ENCODE measurements at places on chromosomes 2 and 18. TPM values are rescaled to one million over a fixed set of nuclear protein-coding genes. Genes with fewer than 3 reads are reported as not detected.
A peak's percentile ranks its signal among the peaks of the same experiment; 100 is the strongest.

Gene CTAGE1
- total RNA-seq, result 0.24 TPM

DNA sequence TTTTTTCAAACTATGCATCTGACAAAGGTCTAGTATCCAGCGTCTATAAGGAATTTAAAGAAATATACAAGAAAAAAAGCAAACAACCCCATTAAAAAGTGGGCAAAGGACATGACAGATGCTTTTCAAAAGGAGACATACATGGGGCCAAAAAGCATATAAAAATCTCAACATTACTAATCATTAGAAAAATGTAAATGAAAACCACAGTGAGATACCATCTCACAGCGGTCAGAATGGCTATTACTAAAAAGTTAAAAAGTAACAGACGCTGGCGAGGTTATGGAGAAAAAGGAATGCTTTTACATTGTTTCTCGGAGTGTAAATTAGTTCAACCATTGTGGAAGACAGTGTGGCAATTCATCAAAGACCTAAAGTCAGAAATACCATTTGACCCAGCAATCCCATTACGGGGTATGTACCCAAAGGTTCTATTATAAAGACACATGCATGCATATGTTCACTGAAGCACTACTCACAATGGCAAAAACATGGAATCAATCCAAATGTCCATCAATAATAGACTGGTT is 643.1 kb upstream of the LRRTM1 start:
- ATAC-seq, result no peak

DNA sequence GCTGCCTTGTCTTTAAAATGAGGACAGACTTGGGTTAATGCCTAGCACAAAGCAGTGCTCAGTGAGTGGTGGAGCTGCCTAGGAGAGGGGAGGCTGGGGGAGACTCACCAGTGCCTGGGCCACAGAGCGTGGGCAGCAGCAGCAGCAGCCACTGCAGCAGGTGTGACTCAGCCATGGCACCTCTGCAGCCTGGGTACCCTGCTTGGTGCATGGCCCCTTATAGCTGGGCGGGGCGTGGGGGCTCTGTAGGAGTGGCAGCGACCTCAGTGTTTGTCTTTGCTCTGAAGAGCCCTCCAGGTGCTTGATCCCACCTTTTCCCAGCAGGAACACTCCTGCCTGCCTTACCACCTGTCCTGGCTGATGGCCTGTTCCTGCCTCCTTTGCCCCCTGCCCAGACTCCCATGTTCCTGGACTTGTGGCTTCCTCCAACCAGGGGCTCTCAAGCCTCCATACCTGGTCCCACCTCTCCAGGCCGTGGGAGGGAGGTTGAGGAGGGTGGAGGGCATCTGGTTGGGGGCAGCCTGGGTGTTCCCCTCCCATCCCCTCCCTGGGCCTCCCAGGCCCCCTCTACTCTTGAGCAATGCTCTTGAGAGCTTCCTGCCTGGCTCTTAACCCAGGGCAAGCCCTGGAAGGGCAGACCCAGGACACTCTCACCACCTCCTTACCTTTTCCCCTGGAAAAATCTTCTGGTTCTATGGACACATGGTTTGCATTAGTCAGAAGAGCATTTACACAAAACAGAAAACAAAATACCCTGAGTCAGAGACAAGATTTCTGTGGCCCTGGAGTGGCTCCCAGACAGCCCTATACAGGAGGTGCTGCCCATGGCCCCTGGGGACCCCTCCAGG is at the start of gene SFTPB:
SFTPB (minus strand) TSS at position 191 of the 848 bp plus-strand sequence; CDS start at position 175, 16 bp downstream.
- ATAC-seq, result no peak

DNA sequence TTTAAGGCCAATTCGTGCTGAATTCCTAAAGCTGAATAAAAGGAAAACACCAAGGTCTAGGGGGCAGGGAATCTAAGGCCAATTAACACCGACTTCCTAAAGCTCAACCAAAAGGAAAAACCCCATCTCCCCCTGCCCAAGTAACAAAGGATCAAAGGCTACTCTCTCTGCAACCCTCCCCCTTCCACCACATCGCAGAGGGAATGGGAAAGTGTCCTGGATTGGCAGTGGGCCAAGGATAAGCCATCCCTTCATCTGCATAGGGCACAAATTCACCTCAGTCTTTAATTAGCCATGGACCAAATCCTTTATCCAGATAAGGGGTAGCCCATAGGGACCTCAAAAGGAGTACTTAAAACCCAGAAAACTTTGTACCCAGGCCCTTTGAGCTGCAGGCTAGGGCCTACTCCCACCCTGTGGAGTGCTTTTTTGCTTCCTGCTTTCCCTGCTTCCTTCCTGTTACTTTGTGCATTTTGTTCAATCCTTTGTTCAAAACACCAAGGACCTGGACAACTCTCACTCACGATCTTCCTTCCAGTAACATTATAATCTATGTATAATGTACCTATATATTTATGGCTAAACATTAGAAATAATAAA is 2119.8 kb upstream of the CELF4 start:
- ATAC-seq, result no peak

- ATAC-seq, result no peak
These were observed 371 bp upstream of the LCLAT1 start for GRCh38 chr2:30446602-30447148.

DNA sequence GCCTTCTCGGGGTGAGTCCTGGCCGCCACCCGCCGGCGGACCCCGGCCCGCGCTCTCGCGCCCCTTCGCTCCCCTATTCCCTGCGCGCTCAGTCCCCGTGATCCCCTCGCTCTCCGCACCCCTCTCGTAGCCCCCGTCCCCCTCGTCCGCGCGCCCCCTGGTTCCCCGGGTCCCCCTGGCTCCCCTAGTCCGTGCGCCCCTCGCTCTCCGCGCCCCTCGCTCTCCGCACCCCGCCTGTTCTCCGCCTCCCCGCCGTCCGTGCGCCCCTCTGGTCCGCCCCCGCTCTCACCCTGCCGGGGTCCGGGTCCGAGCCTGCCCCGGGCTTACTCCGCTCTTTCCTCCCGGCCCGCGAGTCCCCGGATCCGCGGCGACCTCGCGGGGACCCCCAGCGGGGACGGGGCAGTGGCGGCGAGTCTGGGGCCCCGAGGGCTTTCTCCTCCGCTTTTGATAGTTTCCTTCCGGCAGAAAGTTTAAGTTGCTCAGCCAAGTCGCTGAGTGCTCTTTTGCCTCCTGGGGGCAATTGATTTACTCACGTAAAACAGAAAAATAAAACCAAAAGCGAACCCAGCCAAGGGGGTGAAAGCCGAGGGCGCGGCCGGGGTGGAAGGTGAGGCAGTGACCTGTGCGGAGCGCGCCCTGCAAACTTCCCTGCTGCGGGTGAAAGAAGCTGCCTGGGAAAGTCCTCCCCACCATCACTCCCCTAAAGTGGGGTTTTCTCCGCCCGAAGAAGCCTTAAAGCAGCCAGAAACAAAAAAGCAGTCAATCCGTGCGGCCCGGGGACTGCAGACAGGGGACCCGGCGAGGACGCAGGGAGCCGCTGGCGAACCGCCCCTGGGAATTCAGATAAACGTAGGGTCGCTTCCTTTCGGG is 568 bp downstream of the RAB31 start:
- ATAC-seq, result peak; percentile 7

DNA sequence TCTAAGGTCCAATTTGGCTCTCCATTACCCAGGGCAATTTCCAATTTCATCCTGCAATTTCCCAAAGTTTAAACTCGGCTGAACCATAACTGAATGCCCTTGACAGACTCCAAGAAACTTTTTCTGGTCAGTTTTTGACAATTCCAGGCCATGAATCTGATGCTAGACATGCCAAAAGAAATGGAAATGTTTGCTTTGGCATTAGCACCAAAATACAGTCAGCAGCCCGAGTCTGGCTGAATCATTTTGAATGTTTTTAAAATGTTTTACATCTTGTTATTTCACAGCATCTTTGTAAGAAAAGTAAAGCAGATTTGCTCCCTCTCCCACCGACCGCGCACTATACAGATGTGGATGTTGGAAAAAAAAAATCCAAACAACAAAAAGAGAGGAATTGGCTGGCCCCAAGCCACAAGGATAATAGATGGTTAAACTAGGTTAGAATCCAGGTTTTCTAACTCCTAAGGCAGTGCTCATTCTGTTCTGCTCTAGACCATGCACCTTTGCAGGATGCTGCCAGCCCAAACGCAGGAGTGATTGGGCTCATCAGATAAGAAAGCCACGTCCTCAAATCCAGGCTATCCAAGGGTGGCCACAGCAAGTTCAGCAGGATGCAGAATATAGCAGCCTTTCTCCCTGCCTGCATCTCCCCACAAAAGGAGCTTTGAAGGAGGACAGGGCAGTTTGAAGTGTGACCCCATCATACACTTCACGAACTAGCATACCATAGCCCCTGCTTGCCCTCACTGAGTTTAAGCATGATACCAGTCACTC is 167.5 kb downstream of the ALK start:
- ATAC-seq, result no peak

DNA sequence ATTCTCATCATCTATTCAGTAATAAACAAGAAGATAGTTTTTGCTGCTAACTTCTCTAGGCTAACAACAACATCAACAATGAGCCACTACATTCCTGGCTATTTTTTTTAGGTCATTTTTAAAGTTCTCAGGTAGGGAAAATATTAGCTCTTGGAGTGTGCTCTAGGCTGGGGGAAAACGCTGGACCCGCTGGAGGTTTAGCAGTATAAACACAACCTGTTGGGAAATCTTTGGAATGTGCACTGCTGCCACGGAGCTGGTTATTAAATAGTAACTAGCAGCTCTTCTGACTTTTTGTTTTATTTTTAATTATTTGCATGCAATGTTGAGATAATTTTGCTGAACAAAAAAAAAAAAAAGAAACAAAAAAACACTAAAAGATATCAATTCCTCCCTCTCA is 892.1 kb upstream of the ACVR2A start:
- ATAC-seq, result no peak

DNA sequence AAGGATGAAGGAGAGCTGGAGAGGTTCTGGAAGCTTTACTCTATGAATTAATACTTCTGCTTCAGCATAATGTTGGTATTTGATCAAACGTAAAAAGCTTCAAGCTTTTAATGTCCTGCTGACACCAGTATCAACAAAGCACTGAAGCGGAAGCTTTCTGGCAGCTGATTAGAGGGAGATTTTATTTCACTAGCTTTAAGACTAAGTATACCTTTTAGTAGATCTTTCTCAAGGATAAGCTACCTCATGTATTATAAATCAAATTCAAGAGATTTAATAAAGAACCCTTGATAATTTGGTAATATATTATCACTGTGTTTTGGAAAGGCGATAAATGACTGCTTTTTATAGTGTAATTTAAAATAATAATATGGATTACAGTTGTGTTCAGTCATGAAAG is 128.0 kb upstream of the CD302 start:
- peak; percentile 24 for ATAC-seq

Gene ZNF804A
- total RNA-seq, result 9.0 TPM

DNA sequence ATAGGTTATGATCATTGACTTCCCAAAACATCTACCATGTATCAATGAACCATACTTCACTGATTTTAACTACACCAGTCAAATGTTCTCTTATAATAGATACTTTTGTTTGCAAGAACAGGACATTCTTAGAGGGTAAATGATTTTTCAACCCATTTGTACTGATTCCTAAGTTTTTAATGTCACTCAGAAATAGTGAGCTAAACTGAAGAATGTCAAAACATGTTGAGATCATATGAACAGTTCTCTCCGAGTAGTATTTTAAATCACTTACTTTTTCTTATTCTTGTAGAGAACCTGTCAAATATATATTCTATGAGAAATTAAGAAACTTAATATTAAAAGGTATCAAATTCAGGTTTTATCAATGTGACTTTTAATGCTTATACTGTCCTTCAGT is 1362.9 kb upstream of the SLC39A10 start:
- no peak for ATAC-seq

DNA sequence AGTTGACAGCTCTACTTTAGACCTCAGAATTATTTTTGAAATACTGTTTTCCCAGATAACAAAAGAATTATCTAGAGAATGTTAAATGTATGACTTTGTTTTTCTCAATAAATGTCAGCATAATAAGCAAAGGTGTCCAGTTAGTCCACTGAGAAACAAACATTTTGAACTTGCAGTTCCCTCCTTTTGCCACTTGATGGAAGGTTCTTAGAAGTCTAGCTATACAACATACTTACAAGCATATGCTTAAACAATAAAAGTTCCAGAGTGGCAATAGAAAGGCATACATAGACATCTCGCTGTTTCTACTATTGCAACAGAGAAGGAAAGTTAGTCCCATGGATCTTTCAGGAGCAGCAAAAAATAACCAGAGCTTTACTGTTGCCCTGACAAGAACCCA is 11.8 kb downstream of the NDUFA10 start:
- peak; percentile 57 for ATAC-seq

GRCh38 chr2:128347701-128348539 is 29.3 kb upstream of the HS6ST1 start:
- ATAC-seq, result peak; percentile 99

Gene CLASP1
- total RNA-seq, result 66.7 TPM

DNA sequence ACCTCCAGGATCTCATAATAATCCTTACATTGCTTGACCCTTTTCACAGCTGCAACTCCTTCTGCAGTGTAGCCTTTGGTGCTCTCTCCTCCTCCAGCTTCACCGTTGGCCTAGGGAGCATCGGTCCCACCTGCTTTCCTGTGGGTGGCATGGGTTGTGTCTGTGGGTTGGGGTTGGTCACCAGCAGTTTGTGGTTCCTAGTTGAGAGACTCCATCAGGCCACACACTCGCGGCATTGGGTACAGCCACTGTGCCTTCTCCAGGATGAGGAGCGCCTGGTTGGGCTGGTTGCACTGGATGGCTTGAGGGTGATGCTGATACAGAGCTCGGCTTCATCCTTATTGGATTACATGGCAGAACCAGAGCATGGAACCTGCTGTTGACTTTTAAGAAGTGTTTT is 69.4 kb upstream of the SPRED2 start:
- ATAC-seq, result no peak

DNA sequence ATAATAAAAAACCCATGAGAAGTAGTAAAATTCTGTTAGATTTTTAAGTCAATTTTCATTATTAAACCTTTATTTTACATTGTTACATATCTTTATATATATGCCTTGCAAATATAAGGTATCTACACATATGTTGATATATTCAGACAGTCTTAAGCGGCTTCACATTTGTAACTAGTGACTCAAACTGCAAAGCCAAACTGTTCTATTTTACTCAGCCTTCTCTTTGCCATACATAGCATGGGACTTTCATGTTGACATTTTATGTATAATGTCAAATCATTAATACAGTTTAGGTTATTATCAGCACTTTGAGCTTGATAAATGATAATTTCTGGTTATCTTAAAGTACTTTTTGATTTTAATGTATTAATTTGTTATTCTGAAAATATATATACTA is 125.0 kb upstream of the WDSUB1 start:
- ATAC-seq, result no peak

Gene TTC31
- 14.1 TPM for total RNA-seq

DNA sequence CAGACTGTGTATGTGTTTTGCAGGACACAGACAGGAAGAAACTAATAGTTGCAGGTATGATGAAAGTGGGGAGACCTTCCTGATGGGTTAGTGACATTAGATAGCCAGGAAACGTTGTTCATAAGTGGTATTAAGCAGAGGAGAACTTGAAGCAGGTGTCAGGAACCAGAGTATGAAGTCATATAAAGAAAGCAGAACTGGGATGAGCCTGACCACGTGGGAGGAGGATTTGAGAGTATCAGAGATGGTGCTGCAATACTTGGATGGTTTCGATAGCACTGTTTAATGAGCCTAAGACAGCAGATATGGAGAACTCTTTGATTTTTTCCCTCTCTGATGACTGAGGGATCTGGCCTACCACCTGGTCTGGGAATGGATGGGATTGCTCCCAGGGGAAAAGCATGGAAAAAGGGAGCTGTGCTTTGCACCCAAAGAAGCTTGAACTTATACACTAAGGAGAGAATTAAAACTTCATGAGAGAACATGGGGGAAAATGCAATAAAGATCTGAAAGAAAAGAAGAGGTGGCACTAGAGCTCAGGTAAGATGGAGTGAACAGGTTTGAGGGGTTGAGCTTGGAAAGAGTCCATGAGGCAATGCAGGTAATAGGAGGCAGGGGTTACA is 226.0 kb upstream of the LRRTM1 start:
- ATAC-seq, result no peak

- no peak for ATAC-seq
These were observed 78.6 kb downstream of the NDUFA10 start for GRCh38 chr2:239946562-239946863.

All from motor neuron (in vitro differentiated cells).